ENCODE measurements at places on chromosomes 12 and 14. TPM values are rescaled to one million over a fixed set of nuclear protein-coding genes. Genes with fewer than 3 reads are reported as not detected.

DNA sequence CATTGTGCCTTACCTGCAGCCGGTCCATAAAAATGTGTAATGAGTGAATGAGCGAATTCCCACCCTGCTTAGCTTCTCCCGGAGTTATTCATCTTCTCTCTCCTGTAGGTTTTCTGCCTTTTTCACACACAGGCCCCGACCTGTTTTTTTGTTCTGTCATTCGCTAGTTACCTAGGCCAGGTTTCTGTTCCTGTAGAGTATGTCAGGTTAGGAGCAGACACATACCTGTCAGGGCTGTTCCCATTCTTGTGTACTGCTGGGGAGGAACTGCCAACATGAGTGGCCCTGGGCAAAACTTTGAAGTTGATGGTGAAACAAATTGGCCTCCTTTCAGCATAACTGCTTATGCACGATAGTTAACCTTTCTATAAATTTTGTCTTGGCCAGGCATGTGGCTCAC, 140.1 kb downstream of the SYNE2 start:
- H3K4me1 ChIP-seq = peaks cover 25% of the 10 kb centered on the region
- peak overlapping the region; percentile 64 for H3K27ac ChIP-seq
- no peaks in the 10 kb centered on the region for H3K27me3 ChIP-seq
- peaks cover 78% of the 10 kb centered on the region for H3K36me3 ChIP-seq
- no peak overlapping the region for H3K4me3 ChIP-seq

DNA sequence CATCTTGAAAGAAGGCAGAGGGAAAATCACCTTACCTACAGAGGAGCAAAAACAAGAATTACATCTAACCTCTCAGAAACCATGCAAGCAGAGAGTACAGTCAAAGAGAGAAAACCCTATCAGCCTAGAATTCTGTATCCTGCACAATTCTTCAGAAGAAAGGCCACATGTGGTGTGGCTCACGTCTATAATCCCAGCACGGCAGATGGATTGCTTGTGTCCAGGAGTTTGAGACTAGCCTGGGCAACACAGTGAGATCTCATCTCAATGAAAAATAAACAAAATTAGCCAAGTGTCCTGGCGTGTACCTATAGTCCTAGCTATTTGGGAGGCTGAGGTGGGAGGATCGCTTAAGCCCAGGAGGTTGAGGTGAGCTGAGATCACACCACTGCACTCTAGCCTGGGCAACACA, 48.2 kb downstream of the ATF7 start:
- H3K36me3 ChIP-seq = peaks cover 9% of the 10 kb centered on the region
- no peak for DNase-seq
- no peak overlapping the region for H3K4me3 ChIP-seq
- H3K27me3 ChIP-seq = no peaks in the 10 kb centered on the region
- peaks cover 17% of the 10 kb centered on the region for H3K4me1 ChIP-seq

GRCh38 chr12:65640489-65640901, 183.8 kb upstream of the HMGA2 start:
- H3K36me3 ChIP-seq = no peaks in the 10 kb centered on the region
- no peak for DNase-seq
- H3K27ac ChIP-seq = no peak overlapping the region
- H3K27me3 ChIP-seq = peaks cover 8% of the 10 kb centered on the region

GRCh38 chr12:27206801-27207502, 37.1 kb upstream of the STK38L start:
- no peak overlapping the region for H3K27ac ChIP-seq
- peaks cover 5% of the 10 kb centered on the region for H3K4me1 ChIP-seq
- no peak for DNase-seq
- no peak overlapping the region for H3K4me3 ChIP-seq
- no peaks in the 10 kb centered on the region for H3K36me3 ChIP-seq

The RASSF9 gene
- not detected for total RNA-seq

- no peak overlapping the region for H3K4me3 ChIP-seq
- H3K27me3 ChIP-seq = peaks cover 69% of the 10 kb centered on the region
- H3K27ac ChIP-seq = no peak overlapping the region
Measured at GRCh38 chr12:48986720-48987291, 8.7 kb downstream of the WNT1 start.

GRCh38 chr12:81888106-81888740, 129.1 kb upstream of the PPFIA2 start:
- no peak overlapping the region for H3K27ac ChIP-seq
- H3K36me3 ChIP-seq = no peaks in the 10 kb centered on the region
- DNase-seq = no peak

The TMTC2 gene
- 1.9 TPM for total RNA-seq

GRCh38 chr12:57063991-57064685, 14.2 kb upstream of the MYO1A start:
- peaks cover 34% of the 10 kb centered on the region for H3K4me1 ChIP-seq
- H3K36me3 ChIP-seq = peaks cover 67% of the 10 kb centered on the region
- DNase-seq = peak; percentile 73
- H3K27ac ChIP-seq = peak overlapping the region; percentile 89

DNA sequence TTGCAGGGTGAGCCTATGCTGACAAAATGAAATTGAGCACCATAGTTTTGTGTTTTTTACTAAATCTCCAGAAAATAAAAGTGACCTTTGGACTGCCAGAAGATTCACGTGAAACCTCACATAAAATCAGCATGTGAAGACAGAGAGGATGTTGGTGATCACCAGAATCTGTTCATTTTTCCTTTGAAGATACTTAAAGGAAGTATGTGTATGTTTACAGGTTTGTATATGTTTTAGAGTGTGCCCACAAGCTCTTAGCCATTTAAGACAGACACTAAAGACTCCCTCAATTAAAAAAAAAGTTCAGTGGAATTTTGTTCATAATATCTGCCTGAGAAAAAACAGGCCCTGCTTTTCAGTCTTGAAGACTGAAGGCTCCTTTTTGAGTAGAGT, 25.9 kb downstream of the DDX47 start:
- H3K4me3 ChIP-seq = no peak overlapping the region
- H3K4me1 ChIP-seq = peaks cover 14% of the 10 kb centered on the region
- no peak for DNase-seq

DNA sequence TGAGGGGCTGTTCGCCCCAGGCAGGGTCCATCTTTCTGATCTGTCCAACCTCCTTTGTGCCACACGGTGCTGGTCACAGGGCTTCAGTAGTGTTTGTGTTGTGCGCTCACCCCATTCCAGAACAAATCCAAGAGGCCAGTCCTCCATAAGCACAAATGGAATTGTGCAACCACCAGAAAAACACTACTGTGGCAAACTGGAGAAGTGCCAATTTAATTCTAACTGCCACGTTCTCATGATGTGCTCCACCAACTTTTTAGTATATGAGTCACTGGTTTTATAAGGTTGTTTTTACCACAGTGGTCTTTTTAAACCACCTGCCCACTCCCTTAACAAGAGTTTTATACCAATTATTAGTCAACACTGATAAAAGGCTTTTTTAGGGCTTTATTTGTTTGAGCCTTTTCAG, 380.2 kb downstream of the NAV3 start:
- DNase-seq = no peak
- H3K27ac ChIP-seq = no peak overlapping the region
- H3K4me3 ChIP-seq = no peak overlapping the region
- no peaks in the 10 kb centered on the region for H3K4me1 ChIP-seq
- no peaks in the 10 kb centered on the region for H3K36me3 ChIP-seq

The CLEC14A gene
- not detected for total RNA-seq

Data from activated CD8-positive, alpha-beta T cell treated with anti-CD3 and anti-CD28 coated beads, Interleukin-2, amount 10 ng/mL, durations not matched to agents 7 days and 5 days (primary cell).